Activated CD4-positive, alpha-beta T cell treated with anti-CD3 and anti-CD28 coated beads, Interleukin-2, amount 50 U/mL, for 24 hours (primary cell): ENCODE measurements at places on chromosomes 2 and 18.

GRCh38 chr2:85772019-85772745, 18.4 kb downstream of the ATOH8 start:
- no peak for DNase-seq

GRCh38 chr2:69059731-69060290, 46.8 kb downstream of the ANTXR1 start:
- no peak for DNase-seq

DNA sequence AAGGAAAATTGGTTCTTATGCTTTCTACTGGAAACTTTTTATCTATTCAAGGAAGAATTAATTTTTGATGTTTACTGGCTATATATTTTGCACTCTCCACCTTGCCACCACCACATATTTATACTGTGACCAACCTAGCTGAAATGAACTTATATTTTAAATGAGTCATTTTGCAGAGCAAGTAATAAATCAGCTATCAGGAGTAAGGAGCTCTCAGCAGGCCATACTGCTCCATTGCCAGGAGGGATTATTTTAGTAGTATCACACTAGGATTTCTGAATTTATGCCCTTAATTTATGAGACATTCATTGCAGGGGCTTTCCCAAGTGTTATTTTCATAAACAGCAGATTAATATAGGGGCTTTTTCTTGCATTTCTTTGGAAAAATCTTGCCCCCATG, 125.8 kb upstream of the CYP1B1 start:
- no peak for DNase-seq

DNA sequence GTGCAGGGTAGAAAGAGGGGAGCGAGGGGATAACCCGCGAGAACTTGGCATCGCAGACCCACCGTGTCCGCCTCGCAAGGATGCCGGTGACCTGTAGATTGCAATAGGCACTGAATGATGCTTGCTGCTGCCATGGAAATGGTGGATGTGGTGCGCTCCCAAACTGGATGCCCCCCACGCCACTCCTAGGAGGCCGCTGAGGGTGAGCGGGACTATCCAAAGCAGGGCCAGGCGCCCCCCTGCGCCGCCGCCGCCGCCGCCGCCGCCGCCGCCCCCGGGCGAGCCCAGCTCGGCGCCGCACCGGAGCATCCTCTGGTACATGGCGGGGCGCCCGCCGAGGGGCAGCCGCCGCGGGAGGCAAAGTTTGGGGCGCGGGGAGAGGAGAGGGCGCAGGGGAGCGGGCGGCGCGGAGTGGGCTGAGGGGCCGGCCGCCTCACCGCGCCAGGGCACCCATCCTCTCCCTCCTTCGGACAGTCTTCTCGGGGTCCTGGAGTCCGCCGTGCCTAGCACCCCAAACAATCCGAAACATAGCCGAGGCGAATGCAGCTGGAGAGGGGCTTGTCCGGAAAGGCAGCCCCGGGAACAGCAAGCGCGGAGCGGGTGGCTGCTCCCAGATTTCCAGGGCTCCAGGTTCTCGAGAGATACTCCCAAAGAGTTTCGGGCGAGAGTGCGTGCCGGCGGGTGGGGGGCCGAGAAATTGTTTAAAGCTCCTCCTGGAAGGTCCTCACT, 685.1 kb downstream of the NRXN1 start:
- no peak for DNase-seq

DNA sequence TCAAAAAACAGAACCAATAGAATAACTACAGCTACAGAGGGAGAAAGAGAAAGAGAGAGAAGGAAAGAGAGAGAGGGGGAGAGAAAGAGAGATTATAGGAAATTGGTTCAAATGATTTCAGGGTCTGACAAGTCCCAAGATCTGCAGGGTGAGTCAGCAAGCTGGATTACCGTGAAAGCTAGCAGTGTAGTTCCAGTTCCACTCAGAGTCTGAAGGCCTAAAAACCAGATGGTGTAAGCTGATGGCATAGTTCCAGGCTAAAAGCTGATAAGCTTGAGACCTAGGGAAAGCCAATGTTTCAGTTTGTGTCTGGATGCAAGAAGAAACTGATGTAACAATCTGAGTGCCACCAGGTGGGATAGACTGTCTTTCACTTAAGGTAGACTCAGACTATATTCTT, 397.7 kb downstream of the TRIB2 start:
- no peak for DNase-seq

DNA sequence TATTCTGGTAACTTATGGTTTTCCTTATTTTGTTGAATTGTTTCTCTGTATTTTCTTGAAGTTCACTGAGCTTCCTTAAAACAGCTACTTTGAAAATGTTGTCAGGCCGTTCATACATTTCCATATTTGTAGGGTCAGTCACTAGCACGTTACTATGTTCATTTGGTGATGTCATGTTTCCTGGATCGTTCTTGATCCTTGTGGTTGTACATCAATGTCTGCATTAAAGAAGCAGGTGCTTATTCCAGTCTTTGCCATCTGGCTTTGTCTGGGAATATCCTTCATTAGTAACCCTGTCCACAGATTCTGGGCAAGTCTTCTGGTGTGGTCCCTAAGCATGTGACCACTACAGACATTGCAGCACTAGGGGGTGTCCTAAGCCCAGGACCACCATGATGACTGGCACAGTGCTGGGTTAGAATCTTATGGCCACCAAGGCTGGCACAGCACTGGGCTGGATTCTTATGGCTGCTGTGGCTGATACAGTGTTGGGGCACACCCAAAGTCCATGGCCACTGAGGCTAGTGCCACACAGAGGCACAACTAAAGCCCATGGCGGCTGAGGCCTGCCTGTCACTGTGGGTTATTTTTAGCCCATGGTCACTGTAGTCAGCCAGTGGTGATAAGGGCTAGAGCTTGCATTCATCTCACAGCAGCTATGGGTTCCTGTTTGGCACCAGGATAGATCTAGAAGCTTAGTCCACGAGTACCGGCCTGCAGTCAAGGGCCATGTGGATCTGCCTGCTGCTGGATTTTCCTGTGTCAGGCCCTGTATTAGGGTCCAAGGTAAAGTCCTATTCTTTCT, 13.2 kb downstream of the VWA3B start:
- no peak for DNase-seq

DNA sequence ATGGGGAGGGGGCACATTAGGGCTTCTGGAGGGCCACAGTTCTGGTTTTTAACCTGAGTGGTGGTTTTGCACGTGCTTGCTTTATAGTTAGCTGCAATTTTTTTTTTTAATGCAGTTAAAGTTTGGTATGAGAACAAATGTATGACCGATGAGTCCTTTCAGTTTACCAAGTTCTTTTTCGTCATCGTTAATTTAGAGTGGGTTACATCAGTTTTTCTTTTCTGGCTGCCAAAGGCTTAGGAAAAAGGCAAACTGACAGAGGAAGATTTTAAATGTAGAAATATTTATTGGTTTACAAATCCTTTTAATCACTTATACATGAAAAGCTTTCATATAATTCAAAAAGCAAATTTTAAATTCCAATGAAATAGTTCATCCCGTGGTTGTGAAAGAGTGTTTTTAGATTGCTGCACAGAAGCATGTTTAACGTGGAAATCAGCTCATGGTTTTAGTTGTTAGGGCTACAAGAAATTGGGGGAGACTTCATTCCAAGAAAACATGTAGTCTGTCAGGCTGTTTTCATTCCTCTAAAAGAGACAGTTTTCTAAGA, 82.9 kb downstream of the MSH2 start:
- DNase-seq: no peak
